B cell (primary cell): ENCODE measurements at places on chromosomes 5 and 9. TPM values are rescaled to one million over a fixed set of nuclear protein-coding genes. Genes with fewer than 3 reads are reported as not detected.

DNA sequence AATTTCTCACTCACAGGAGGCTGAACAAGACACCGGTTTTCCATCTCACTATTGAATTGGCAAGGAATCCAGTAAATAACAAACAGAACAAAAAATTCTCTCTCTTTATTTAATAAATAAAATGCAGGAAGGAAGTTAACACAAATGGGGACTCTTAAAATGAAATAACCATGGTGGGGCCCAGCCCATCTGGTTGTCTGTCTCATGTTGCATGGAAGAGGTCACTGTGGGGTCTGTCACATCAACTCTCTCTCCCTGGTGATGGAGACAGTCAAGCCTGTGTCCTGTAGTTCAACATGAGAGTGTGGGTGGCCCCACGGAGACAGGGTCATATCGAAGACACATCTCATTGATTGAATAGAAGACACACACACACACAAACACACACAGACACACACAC lies 297.7 kb downstream of the IRX2 start:
- no peaks in the 10 kb centered on the region for H3K27me3 ChIP-seq
- H3K4me3 ChIP-seq = no peak overlapping the region
- H3K36me3 ChIP-seq = no peaks in the 10 kb centered on the region
- H3K4me1 ChIP-seq = no peaks in the 10 kb centered on the region
- no peak for DNase-seq

The SYNPO gene
- total RNA-seq = 16.3 and 16.8 TPM in 2 replicates

- DNase-seq = no peak
- H3K27me3 ChIP-seq = no peaks in the 10 kb centered on the region
- no peaks in the 10 kb centered on the region for H3K4me1 ChIP-seq
- no peak overlapping the region for H3K4me3 ChIP-seq
Measured at GRCh38 chr9:14270358-14271092, 43.4 kb downstream of the NFIB start.

DNA sequence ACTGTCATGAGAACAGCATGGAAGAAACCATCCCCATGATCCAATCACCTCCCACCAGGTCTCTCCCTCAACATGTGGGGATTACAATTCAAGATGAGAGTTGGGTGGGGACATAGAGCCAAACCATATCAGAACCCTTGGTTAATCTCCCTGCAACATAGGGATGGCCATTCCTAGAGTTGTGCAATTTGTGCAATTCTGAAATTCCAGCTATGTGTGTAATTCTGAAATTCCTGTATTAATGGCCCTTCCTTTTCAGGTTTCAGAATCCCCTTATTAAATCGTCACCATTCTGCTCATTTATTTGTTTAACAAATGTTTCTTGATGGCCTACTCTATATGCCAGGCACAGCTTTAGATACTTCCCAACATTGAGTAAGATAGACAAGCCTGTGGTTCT lies 282.6 kb downstream of the SMARCA2 start:
- DNase-seq = no peak
- H3K27ac ChIP-seq = no peak overlapping the region
- H3K27me3 ChIP-seq = no peaks in the 10 kb centered on the region
- no peaks in the 10 kb centered on the region for H3K36me3 ChIP-seq
- no peak overlapping the region for H3K4me3 ChIP-seq

DNA sequence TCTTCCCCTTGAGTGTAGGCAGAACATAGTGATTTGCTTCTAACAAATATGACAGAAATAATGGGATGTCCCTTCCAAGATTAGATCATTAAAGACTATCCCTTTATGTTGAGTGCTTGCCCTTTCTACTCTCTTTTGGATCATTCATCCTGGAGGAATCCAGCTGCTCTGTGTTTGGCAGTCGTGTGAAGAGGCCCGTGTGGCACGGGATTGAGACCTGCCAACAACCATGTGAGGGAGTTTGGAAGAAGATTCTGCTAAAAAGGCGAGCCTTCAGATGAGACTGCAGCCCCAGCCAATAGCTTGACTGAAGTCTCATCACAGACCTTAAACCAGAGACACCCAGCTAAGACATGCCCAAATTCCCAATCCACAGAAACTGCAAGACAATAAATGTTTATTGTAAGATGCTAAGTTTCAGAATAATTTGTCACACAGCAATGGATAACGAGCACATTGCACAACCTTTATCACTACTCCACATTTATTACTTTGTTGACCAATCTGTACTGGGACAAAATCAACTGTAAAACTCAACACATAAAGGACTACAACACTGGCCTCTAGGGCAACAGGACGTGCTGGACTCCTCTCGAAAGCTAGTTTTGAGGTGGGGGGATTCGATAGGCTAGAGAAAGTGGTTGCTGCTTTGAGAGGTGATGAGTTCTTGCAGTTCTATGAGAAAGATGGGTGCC lies 42.8 kb downstream of the ANGPTL2 start:
- no peaks in the 10 kb centered on the region for H3K27me3 ChIP-seq
- DNase-seq = no peak

DNA sequence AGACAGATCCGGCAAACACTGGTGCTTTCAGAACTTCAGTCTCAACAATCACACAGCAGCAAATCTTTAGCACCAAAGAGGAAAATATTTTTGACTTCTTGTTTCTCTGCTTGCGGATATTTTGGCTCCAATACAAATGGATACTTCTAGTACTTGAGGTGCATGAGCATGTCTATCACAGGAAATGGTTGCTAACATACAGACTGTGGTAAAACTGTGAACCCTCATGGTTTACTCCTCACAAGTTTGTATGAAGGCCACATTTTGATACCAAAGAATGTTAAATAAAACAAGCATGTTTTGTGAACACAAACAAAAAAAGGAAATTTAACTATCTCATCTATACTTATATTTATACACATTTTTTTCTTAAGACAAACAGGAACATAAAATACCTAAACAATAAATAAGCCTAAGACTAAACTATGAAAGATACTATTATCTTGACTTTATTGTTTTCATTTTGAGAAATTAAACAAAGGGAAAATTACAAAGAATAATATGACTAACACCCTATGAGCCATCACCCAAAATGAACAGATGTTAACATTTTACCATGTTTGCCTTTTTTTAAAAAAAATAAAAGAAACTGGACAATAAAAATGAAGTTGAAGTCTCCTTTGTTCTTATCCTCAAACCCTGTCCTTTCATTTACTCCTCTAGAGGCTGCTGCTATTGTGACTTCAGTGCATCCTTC lies 135.0 kb upstream of the LHFPL2 start:
- H3K27me3 ChIP-seq = no peaks in the 10 kb centered on the region
- no peak overlapping the region for H3K27ac ChIP-seq
- no peak for DNase-seq
- peaks cover 6% of the 10 kb centered on the region for H3K4me1 ChIP-seq
- H3K36me3 ChIP-seq = no peaks in the 10 kb centered on the region

- H3K4me3 ChIP-seq = no peak overlapping the region
- peaks cover 13% of the 10 kb centered on the region for H3K4me1 ChIP-seq
- no peak for DNase-seq
- no peaks in the 10 kb centered on the region for H3K27me3 ChIP-seq
- H3K36me3 ChIP-seq = peaks cover 13% of the 10 kb centered on the region
Measured at GRCh38 chr5:123360910-123361309, 62.3 kb downstream of the CEP120 start.
